ENCODE measurements at places on chromosomes 4 and X.

DNA sequence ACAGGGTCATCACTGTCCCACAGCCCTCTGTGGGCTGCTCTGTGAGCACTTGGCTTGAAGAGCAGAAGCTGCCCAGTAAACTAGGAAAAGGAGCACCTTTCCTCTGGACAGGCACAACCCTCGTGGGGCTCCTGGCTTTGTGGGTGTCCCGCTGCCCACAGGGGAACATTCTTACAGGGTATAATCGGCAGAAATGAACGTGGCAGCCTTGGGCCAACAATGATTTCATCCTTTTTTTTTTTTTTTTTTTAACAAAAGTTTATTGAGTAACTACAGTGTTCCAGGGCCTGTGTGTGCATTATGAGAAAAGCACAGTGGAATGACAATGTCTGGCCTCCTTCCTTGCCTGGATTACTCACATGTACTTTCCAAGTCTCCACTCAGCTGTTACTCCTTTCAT, 197.2 kb downstream of the PDGFC start:
- no peak for DNase-seq

- no peak for DNase-seq
Observed at GRCh38 chr4:15240764-15241163, 187.1 kb upstream of the C1QTNF7 start.

DNA sequence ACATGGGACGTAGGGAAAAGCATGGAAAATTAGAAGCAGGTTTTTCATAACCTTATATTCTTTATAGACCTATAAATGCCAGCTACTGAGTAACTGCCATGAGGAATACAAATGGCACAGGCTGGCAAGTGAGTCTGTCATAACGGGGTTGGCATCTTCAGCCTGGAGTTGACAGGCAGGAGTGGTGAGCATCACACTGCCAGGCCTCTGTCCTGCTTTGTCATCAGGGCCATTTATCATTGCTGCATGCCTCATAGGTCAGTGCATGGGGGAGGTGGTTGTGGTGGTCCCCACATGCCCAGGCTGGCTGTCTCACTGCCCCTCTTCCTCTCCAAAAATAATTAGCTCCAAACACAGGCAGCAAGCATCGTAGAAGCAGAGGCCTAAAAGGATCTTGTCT, 72.5 kb downstream of the LNX1 start:
- DNase-seq = no peak

DNA sequence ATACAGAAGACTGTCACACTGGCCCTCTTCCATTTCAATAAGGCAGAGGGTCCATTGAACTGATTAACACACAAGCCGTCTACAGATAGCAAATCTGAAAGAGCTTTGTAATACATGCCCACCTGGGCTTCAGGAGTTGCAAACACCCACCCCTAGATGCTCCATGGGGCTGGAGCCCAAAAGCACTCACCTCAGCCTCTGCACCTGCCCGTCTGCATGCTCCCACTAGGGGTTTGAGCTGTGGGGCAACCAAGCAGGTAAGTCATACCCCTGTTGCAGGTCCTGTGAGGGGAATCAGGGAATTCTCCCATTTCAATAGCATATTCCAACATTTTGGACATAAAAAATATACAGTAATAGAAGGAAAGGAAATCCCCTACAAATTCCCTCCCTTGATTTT, 243.0 kb upstream of the KCNIP4 start:
- no peak for DNase-seq

- no peak for DNase-seq
Observed at GRCh38 chrX:148611993-148612392, 111.6 kb downstream of the AFF2 start.

GRCh38 chrX:40169193-40170101, 71.7 kb upstream of the BCOR start:
- peak; percentile 83 for DNase-seq

GRCh38 chrX:356385-357034, 30.2 kb downstream of the PPP2R3B start:
- DNase-seq = no peak

DNA sequence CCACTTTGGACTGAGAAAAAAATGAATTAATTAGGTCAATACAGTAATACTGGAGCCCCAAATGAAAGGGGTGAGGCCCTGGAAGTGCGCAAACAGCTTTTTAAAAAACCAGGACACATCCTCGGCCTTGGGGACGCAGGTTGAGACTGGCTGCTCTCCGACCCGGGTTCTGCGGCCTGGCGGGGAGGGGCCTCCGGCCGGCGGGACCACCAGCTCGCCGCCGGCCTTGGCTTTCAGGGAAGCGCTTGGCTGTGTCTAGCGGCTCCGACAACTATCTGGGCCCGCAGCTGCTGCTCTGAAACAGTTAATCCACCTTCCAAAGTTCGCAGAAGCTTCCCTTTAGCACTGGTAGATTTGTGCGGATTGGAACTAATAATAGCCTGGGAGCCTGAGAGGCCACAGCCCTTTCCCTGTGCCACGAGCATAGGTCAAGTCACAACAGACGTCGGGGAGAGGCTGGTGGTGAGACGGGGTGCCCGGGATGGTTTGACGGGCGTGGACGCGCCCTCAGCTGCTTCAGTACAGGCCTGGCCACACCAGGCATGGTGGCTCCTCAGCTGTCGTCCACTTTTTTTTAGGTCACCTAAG, 1.1 kb upstream of the SEL1L3 start:
- DNase-seq = no peak

GRCh38 chrX:11759172-11759460, 1.1 kb downstream of the MSL3 start:
- DNase-seq = no peak

All from activated CD8-positive, alpha-beta memory T cell treated with anti-CD3 and anti-CD28 coated beads for 24 hours (primary cell).